Stimulated activated CD8-positive, alpha-beta memory T cell treated with anti-CD3 and anti-CD28 coated beads, Interleukin-2, amount 100 ng/mL, for 1 hour (primary cell): ENCODE measurements at places on chromosomes 5 and 9.
A peak's percentile ranks its signal among the peaks of the same experiment; 100 is the strongest.

DNA sequence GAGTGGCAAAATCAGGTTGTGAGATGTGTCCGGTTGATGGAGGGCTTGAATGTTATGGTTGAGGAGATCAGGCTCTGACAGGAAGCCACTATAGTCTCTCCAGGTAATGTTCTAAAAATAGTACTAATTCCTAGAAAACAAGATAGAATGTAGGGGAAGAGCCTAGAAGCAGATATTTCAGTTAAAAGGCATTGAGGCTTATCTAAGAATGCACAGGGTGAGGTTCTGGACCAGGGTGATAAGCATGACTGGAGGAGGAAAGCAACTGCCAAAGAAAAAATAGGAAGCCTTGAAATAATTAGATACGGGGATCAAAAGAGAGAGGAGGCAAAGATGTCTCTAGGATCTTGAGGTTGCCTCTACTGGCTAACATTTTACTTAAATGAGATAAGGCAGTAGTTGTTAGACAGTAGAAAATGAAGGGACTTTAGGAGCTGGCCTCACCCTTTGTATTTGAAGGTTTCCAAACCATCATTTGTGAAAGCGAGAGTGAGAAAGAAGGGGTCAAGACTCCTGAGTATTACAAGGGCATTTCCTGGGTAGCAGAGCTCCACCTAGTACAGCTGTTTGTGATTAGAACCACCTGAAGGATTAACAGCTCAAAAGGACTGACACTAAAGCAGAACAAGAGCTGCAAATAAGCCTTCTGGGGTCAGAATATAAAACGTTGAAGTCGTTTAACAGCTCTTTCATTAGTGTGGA is 15.4 kb upstream of the ARL15 start:
- no peak for DNase-seq

GRCh38 chr5:122415030-122415800 is 103.2 kb downstream of the SNCAIP start:
- no peak for DNase-seq

- DNase-seq, result no peak
Observed at GRCh38 chr9:86721226-86721781, 226.0 kb downstream of the GAS1 start.

DNA sequence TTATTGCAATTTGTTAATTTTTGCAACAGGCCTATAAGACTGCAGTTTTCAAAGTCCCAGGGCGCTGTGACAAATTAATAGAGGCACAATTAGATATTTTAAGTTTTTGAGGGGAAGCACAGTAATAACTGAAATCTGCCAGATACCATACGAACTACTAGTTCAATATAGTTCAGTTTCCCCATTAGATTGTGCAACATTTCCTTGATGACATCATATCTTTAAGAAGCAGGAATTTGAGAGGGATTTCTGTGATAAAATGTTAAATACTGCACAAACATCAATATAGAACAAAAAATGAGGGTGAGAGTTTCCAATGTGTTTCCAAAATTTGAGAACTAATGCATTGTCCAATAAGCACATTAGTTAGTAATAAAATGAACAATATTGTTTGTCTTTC is 56.7 kb upstream of the GRIN3A start:
- no peak for DNase-seq

GRCh38 chr5:83360573-83360972 is 111.0 kb upstream of the VCAN start:
- no peak for DNase-seq

GRCh38 chr9:114953959-114954358 is 23.6 kb upstream of the TNFSF8 start:
- DNase-seq, result no peak

GRCh38 chr9:112006361-112007020 is 109.9 kb downstream of the UGCG start:
- DNase-seq, result no peak

GRCh38 chr5:33237471-33237870 is 203.3 kb upstream of the TARS1 start:
- no peak for DNase-seq

DNA sequence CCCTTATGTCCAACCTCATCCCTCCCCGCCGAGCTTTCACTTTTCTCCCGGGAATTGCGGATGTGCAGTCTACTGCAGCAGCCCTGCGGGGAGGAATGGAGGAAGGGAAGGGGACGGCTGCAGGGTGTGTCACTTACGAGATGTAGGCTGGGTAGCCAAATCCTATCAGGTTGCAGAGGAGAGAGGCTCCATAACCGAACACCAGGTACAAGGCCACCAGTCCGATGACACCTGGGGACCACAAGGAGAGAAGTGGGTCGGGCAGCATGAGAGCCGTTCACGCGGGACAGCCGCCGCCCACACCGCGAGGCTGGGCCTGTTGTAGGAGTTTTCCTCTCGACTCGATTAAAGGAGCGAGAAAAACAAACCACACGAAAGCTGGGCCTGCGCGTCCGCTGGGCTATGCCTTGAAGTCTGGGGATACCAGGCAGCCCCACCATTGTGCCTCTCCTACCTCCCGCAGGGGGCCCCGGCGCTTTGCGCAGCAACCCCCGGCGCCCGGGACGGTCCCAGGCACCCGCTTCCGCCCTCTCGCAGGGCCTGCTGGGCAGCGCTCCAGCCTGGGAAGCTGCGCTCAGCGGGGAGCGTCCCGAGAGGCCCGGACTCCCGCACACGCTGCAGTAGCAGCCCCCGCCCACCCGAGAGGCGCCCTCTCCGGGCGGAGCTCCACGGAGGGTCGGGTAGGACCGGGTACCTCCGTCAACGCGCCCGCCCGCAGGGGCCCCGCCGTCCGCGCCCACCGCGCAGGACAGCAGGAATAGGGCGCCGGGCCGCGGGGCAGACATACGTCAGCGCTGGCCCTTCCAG is 798 bp downstream of the REEP5 start:
- DNase-seq, result peak; percentile 35

DNA sequence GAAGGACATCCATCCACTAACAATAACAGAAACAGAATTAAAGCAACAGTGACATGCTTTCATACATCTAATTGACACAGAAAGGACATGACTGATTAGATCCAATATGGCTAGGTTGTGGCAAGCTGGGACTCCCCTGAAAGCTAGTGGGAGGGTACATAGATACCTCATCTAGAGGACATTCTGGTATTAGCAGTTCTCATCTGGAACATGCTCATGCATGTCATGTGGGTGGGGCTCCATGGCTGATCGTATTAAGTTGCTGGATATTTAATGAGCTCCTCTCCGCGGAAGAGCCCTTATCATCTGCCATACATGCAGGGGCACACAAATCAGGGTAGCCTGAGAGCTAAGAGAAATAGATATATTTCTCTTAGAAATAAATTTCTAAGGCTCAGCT is 358.9 kb downstream of the ICE1 start:
- no peak for DNase-seq

- no peak for DNase-seq
Observed at GRCh38 chr9:92010705-92011536, 60.9 kb upstream of the ROR2 start.

- DNase-seq, result no peak
Observed at GRCh38 chr5:3006526-3006925, 255.0 kb upstream of the IRX2 start.

- no peak for DNase-seq
Observed at GRCh38 chr9:70260606-70261005, 1.8 kb downstream of the SMC5 start.

DNA sequence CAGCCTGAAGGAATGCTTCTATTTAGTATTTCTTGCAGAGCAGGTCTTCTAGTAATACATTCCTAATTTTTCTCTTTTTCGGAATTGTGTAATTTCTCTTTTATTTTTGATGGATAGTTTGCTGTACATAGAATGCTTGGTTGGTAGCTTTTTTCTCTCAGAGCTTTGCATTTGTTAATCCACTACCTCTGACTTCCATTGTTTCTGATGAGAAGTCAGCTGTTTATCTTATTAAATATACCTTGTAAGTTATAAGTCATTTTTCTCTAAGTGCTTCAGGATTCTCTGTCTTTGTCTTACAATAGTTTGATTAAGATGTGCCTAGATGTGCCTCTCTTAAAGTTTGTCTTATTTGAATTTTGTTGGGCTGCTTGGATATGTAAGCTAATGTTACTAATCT is 101.9 kb downstream of the HTR1A start:
- DNase-seq, result no peak

- no peak for DNase-seq
Observed at GRCh38 chr5:68347536-68347935, 132.0 kb downstream of the PIK3R1 start.

DNA sequence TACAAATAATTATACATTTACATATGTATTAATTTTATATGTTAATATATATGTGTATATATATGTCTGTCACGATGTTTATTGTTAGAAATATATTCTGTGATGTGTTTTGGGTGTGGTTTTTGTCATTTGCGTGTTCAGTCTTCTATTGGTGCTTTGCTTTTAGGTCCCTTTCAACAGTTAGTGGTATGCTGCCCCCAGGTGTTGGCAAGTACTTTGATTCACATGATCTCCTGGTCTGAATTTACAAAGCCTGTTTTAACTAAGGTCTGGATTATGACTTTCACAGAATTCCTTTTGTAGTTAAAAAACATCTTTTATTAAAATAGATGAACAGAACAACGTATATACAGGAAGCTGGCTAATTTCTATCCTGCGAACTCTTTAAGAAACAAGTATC is 271.5 kb downstream of the CCDC171 start:
- DNase-seq, result no peak

GRCh38 chr9:137492464-137493363 is 33.6 kb upstream of the NSMF start:
- DNase-seq, result no peak

- DNase-seq, result no peak
Observed at GRCh38 chr5:170218726-170219125, 14.1 kb upstream of the C5orf58 start.

GRCh38 chr9:105439428-105439827 is 8.4 kb upstream of the FSD1L start:
- DNase-seq, result no peak
